ENCODE measurements at places on chromosomes 3 and 15.

GRCh38 chr15:39031596-39031995, 467.0 kb upstream of the RASGRP1 start:
- H3K36me3 ChIP-seq: no peaks in the 10 kb centered on the region
- no peak overlapping the region for H3K4me3 ChIP-seq
- peaks cover 33% of the 10 kb centered on the region for H3K27me3 ChIP-seq
- H3K27ac ChIP-seq: no peak overlapping the region
- no peak for DNase-seq

DNA sequence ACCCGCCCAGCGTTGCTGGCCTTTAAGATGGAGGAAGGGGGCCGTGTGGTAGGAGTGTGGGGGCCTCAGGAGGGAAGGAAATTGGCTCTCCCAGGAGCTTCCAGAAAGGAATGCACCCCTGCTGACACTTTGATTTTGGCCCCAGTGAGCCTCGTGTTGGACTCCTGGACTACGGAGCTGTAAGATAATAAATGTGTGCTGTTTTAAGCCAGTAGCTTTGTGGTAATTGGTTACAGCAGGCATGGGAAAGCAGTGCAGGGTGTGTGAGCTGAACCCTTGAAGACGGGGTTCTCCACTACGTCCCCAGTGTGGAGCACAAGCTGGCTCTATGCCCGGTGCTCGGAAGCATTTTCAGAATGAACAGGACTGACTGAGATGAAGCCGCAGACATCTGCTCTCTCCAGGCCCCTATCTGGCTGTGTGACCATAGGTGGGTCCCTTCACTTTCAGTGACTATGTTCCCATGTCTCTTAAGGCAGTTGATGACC, 22.9 kb upstream of the CGNL1 start:
- H3K27me3 ChIP-seq: peaks cover 42% of the 10 kb centered on the region
- H3K4me1 ChIP-seq: no peaks in the 10 kb centered on the region
- no peaks in the 10 kb centered on the region for H3K36me3 ChIP-seq
- no peak for DNase-seq
- H3K4me3 ChIP-seq: no peak overlapping the region

- no peaks in the 10 kb centered on the region for H3K4me1 ChIP-seq
- H3K27me3 ChIP-seq: no peaks in the 10 kb centered on the region
- DNase-seq: no peak
- H3K36me3 ChIP-seq: no peaks in the 10 kb centered on the region
- no peak overlapping the region for H3K27ac ChIP-seq
Measured at GRCh38 chr3:181252631-181253030, 263.1 kb upstream of the DNAJC19 start.

DNA sequence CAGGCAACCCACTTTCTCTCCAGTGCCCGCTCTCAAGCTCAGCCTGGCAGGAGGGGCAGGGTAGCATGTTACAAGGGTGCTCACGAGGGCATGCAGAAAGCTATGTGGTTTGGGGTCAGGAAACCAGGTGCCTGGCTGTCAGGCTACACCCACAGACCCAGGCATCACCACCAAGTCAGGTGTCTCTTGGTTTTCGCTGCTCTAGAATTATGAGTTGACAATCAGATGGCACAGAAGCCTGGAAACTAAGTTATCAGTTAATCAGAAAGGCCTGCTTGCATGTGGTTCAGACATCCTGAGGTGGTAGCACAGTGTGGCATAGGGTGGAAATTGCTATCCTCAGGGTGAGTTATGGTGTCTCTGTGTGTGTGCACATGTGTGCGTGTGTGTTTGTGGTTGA, 16.2 kb upstream of the CCR9 start:
- H3K27me3 ChIP-seq: peaks cover 33% of the 10 kb centered on the region
- peak overlapping the region; percentile 73 for H3K4me3 ChIP-seq
- DNase-seq: peak; percentile 60
- peaks cover 3% of the 10 kb centered on the region for H3K36me3 ChIP-seq
